NCI-H187 (cell line): ENCODE measurements at places on chromosomes 2 and 18.

DNA sequence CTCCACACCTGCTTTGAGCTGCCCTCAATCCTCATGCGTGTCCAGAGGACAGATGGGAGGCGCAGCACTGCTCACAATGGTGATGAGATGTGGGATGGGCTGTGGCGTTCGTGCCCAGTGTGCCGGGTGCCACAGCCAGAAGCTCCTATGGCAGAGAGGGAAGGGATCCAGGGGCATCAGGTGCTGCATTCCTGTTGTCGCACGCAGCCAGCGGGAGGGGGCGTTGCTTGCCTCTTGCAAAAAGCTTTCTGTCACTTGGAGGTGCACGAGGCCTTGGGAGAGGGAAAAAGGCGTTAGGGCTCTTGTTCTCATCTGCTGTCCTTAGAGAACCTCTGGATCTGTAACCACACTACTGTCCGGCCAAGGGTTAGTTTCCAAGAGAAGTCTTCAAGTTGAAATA, 29.2 kb upstream of the ALLC start:
- peak; percentile 87 for DNase-seq

DNA sequence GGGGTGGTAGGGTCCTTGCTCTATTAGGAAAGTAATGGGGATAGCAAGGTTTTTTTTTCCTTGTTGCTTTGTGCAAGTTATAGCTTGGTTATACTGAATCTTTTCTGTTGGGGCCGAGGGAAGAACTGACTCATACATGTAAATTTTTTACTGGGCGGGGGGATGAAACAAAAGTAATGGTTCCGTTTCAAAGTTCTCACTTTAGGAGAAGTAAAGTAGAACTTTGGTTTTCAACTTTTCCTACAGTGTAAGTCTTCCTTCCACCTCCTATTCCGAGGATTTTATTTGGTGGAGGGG, 1.1 kb downstream of the AFTPH start:
- DNase-seq = no peak

DNA sequence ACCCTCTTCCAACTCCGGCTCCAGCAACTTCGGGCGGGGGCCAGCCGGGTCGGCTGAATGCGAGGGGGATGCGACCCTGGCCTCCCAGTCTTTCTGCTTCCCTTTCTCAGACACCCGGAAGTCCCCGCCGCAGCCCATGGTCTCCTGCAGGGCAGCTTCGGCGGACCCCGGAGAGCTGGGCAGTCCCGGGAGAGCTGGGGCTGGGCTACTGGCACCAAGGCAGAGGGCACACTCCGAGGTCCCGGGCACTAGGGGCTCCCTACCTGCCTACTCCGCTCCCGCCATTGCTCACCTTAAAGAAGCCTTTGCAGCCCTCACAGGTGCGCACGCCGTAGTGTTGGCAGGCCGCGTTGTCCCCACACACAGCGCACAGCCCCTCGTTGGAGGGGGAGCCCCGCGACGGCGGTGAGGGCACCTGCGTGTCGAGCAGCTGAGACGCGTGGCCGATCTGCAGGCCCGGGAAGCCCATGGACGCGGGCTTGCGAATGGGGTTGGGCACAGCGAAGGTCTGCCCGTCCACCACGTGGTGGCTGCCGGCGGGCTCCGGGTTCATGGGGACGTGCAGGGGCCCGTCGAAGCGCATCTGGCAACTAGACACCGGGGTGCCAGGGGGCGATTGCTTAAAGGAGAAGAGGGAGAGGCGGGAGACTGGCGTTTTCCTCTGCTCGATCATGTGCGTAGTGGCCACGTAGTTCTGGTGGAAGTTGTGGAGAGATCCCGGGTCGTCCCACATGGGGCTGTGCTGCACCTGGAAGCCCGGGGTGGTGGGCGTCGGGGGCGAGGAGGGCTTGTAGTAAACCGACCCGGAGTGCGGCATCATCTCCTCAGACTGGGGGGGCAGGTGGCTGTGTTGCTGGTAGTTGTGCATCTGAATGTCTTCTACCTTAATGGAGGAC, 3.2 kb downstream of the NR4A2 start:
- no peak for DNase-seq

DNA sequence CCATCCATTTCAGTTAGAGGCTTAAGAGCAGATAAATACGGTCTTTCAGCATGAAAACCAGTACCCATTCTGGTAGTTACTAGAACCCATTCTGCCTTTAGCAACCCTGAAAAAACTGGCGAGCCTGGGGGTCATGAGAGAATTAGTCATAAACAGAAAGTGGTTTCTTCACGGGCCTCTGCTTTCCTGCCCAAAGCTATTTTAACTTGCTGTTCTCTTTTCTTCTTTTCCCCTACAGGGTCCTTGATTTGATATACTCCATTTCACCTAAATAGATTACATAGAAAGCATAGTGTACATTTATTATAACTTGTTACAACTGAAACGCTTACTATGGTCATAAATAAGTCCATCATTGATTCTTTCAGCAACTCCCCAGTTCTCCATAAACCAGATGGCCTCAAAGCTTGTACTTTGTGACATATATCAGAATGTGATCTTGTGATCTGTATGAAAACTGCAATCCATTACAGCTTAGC, 48.3 kb downstream of the WDFY1 start:
- no peak for DNase-seq

GRCh38 chr2:161045726-161046125, 114.5 kb upstream of the TANK start:
- no peak for DNase-seq

- no peak for DNase-seq
Observed at GRCh38 chr18:34131006-34131405, 93.7 kb downstream of the NOL4 start.

DNA sequence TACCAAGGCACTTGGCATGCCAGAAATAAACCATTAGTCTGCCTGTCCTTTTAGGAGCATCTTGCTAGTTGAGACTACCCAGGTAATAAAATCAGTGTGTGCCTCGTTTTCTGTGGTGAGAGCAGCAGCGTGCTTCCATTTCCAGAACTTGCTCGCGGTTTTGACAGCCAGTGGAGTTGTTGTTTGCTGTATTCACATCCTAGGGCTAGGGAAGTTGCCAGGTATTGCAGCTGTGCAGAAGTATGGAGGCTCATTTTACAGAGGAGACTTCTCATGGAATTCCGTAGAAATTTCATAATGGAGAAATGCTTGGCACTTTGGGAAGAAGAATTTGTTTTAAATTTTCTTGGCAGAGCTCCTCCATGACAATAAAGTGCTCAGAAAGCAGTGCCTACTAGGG, 1355.1 kb upstream of the ZEB2 start:
- no peak for DNase-seq

GRCh38 chr18:67081482-67082211, 434.9 kb downstream of the DSEL start:
- DNase-seq = no peak
